ENCODE measurements at places on chromosomes 1 and 21.

- DNase-seq = no peak
Measured at GRCh38 chr1:184494929-184495328, 108.1 kb downstream of the C1orf21 start.

GRCh38 chr1:93349231-93350135 is 3.8 kb downstream of the DR1 start:
- peak; percentile 49 for DNase-seq

DNA sequence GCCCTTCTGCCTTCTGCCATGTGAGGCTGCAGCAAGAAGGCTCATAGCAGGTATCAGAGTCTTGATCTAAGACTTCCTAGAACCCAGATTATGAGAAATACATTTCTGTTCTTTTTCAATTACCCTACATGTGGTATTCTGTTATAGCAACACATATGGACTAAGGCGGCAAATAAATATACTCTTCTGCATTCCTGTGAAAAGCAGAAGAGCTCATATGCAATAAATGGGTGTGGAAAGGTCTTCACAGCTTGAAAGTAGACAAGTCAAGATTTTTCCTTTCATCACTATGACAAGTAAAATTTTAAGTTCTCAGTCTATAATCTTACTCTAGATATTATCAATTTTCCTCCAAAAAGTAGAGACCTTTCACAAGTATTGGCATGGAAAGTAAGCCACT is 36.6 kb downstream of the TNFSF18 start:
- no peak for DNase-seq

DNA sequence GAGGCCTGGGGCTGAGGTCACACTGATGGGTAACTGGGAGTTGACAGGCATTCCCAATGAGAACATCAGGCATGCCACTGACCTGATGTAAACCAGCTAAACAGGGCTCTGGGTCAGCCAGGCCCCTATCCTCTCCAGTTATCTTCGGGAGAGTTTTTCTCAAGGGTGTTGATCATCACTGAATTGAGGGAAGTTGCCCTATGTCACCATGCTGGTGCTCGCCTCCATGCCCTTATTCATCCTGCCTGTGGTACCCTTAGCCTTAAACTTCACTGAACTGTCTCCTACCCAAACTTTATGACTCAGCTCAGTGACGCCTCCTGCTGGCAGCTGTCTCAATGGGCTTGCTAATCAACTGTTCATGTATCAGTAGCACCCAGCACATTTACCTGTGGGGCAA is 80.7 kb upstream of the TNR start:
- no peak for DNase-seq

GRCh38 chr1:53582211-53583020 is 123.2 kb downstream of the DMRTB1 start:
- no peak for DNase-seq

- no peak for DNase-seq
Measured at GRCh38 chr1:107838056-107838455, 126.9 kb downstream of the VAV3 start.

GRCh38 chr1:41160498-41161110 is 81.5 kb downstream of the SCMH1 start:
- no peak for DNase-seq

DNA sequence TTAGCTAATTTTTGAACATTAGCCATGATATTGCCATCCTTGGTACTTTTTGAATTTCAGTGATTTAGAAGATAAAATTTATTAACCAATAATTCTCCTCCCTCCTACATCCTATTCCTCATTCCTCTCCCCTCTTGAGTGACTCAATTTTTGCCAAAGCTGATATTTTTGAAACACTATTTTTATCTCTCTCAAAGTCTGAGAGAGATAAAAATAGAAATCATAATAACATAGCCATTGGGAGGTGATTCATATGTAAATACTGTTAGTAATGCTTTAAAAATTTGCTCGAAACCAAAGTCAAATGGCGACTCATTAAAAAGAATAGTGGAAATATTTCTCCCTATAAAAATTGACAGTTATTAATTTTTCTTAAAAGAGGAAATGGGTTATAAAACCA is 97.4 kb downstream of the PATJ start:
- DNase-seq = no peak
